Hematopoietic multipotent progenitor cell treated with erythropoietin and hydrocortisone succinate and interleukin-3 and kit ligand, for 6 days (in vitro differentiated cells): ENCODE measurements at places on chromosomes 2 and 18.

GRCh38 chr2:214377286-214377624, 33.6 kb upstream of the VWC2L start:
- no peak for DNase-seq

- no peak for DNase-seq
These were observed 145.6 kb downstream of the NRP2 start for GRCh38 chr2:205827809-205828365.

- no peak for DNase-seq
These were observed 20.9 kb downstream of the BCL2 start for GRCh38 chr18:63298400-63299365.

- DNase-seq, result no peak
These were observed 17.8 kb downstream of the RFTN2 start for GRCh38 chr2:197657562-197657961.

DNA sequence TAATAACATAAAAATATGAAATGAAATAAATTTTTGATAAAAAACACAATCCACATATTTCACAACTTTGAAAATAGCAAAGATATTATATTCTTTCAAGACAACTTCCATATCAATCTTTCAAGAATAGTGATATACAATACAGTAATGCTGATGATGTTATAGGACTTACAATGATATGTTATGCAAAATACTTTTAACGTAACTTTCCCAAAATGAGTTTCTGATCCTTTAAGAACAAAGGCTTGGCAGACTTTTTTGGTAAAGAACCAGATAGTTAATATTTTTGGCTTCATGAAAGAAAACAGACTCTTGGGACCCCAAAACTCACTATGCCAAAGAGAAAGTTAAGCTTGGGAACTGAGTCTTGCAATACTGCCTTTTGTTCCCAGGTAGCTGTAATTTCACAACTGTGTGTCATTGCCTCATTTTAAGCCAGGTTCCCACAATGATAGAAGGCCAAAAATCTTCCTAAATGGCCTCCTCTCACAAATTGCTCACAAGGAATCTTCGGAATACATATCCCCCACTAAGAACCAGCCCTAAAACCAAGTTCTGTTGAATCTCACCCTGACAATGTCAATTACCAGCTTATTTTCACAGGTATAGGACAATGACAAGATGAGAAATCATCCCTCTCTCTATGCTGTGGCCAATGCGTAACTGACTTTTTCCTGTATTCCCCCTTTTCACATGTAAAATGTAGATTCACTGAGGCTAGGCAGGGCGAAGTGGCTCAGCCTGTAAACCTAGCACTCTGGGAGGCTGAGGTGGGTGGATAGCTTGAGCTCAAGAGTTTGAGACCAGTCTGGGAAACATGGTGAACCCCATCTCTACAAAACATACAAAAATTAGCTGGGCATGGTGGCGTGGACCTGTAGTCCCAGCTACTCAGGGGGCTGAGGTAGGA, 54.8 kb upstream of the STRN start:
- no peak for DNase-seq

- DNase-seq, result peak; percentile 61
These were observed 3.0 kb upstream of the IL1RN start for GRCh38 chr2:113124181-113124961.

GRCh38 chr2:233435436-233436190, 81.3 kb downstream of the DGKD start:
- DNase-seq, result no peak

- DNase-seq, result no peak
These were observed 214.0 kb downstream of the DLGAP1 start for GRCh38 chr18:4241090-4241617.

- no peak for DNase-seq
These were observed 20.7 kb downstream of the SLC14A2 start for GRCh38 chr18:45635893-45636509.

GRCh38 chr2:121137571-121137970, 147.4 kb downstream of the TFCP2L1 start:
- DNase-seq, result peak; percentile 38

GRCh38 chr2:37610638-37611289, 60.7 kb downstream of the CDC42EP3 start:
- no peak for DNase-seq

GRCh38 chr18:10330428-10330827, 124.0 kb upstream of the APCDD1 start:
- no peak for DNase-seq

DNA sequence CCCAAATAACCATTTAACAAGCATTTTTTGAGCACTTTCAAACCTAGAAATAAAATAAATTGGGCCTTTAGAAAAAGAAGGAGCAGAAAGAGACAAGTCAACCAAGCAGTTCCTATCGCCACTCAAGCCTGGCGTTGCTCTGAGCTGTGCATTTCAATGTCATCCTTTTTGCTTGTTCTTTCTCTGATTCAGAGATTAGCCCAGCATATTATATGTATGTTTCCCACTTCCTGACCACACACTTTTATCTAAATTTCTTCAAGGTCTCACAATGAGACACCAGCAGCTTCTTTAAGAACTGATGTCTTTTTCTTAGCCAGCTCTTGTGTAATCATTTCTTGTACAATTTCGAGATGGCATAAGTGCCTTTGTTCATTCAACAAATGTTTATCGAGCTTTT, 344.5 kb upstream of the ID2 start:
- DNase-seq, result peak; percentile 77

- no peak for DNase-seq
These were observed 674.0 kb downstream of the PLCL1 start for GRCh38 chr2:198478361-198478760.

DNA sequence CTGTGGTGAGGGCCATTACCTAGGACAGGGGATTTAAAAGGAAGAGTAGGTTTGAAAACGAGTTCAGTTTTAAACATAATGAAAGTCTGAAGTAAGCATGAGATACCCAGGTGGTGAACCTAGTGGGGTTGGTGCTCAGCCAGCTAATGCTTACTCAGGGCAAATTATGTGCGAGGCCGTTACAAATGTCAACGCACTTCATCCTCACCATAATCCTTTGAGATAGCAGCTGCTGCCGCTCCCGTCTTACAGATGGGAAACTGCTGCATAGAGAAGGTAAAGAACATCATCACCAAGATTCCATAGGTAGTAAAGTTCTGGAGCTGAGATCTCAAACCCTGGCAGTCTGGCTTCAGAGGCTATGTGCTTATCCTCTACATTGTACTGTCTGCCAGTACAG, 209.0 kb downstream of the DYM start:
- DNase-seq, result no peak

DNA sequence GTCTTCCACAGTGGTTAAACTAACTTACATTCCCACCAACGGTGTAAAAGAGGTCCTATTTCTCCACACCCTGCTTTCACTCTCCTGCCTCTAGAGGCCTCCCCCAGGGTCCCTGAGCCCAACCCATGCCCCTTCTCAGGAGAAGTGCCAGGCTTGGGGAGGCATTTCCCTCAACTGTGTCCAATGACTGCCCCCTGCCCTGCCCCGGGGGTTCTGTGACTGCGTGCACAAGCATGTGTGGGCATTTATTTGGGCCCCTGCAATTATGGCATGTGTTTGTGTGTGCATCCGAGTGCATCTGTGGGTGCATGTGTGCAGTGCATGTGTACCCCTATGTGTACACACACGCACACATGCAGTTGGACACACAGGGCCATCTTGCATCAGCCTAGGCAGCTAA, 57.3 kb downstream of the INHBB start:
- no peak for DNase-seq

GRCh38 chr2:98748292-98749065, 17.5 kb upstream of the MGAT4A start:
- no peak for DNase-seq

GRCh38 chr2:239926587-239927232, 98.4 kb downstream of the NDUFA10 start:
- DNase-seq, result no peak

GRCh38 chr2:136986605-136987221, 221.4 kb downstream of the THSD7B start:
- DNase-seq, result no peak

- no peak for DNase-seq
These were observed 56.2 kb upstream of the RMDN2 start for GRCh38 chr2:37868866-37869265.

DNA sequence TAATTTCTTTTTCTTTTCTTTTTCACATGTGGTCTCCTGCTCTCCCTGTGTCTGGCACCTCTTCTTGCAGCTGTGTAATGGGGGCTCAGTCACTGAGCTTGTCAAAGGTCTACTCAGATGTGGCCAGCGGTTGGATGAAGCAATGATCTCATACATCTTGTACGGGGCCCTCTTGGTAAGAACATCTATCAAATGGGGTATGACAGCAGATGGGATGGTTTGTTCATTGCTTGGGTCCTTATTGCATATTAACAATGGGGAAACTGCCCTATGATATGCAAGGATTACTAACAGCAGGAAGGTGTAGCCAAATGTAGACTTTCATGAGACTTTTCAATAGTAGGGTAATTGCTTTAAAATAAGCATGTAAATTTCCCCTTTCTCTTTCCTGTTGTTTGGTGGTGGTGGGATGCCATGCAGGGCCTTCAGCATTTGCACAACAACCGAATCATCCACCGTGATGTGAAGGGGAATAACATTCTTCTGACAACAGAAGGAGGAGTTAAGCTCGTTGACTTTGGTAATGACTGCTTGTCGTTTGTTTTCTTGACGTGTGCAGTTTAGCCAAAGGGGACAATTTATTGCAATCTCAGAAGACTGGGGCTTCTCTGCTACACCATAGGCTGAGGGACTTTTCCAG, 36.5 kb downstream of the MYO3B start:
- no peak for DNase-seq

DNA sequence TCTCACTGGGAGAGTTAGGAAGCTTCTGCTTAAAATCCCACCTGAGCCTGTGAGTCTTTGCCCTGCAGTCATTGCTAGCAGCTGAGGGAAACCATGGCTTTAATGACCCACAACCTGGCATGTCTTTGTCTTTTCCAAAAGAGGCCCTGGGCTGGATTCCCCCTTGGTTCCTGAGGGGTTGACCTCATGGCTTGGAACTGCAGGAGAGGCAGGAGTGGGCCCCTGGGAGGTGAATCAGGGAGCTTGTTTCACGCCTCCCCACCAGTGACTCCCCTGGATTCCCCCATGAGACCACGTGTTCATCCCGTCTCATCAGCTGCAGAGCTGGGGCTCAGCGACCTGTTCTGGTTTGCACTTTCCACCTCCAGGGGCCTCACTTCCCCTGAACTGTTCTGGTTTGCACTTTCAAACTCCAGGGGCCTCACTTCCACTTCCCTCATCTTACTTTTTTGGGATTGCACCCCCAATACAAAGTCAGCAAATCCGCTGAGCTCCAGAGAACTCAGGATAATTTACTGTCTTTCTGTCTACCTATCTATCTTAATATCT, 58.5 kb upstream of the TMEM18 start:
- no peak for DNase-seq

GRCh38 chr2:220002251-220002650, 374.8 kb downstream of the SLC4A3 start:
- no peak for DNase-seq

GRCh38 chr18:68713796-68714195, 1.1 kb downstream of the TMX3 start:
- no peak for DNase-seq

DNA sequence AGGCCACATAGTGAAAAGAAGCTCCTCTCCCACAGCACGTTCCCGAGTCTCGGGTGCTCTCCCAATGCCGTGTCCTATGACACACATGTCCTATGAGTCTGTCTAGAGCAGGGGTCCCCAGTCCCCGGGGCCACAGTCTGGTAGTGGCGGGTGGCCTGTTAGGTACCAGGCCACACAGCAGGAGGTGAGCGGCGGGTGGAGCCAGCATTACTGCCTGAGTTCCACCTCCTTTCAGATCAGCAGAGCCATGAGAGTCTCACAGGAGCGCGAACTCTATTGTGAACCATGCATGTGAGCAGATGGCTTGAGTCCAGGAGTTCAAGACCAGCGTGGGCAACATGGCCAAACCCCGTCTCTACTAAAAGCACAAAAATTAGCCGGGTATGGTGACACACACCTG, 112.6 kb downstream of the ZBTB7C start:
- DNase-seq, result no peak

DNA sequence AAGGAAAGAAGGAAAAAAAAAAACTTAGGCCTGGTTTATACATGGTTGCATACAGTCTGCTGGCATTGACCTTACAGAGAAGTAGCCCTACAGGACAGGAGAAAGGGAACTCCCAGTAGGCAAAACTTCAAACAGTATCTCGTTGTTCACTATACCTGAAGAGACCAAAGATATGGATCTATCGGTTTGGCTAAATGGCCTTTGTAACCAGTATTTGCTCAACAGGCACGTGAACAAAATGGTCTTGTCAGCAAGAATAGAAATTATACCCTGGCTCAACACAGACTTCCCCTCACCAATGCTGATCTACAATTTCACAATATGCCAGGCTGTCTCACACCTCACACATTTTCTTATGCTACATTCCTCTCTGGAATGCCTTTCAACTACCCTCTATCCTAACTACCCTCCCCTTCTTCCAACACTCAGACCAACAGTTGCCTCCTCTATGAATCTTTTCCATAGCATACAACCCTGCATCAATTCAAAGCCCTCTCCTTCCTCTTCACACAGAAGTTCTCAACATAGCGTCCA, 13.7 kb downstream of the HYCC2 start:
- no peak for DNase-seq

GRCh38 chr2:20317197-20317596, 33.4 kb downstream of the PUM2 start:
- DNase-seq, result peak; percentile 69

DNA sequence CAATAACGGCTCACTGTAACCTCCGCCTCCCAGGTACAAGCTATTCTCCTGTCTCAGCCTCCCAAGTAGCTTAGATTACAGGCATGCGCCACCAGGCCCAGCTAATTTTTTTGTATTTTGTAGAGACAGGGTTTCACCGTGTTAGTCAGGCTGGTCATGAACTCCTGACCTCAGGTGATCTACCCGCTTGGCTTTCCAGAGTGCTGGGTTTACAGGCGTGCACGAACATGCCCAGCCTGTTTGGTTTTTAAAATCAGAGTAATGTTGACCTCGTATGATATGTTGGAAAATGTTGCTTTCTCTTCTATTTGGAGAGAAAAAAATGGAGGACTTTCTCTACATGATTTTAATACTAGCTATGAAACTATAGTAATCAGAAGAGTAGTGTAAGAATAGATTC, 386.2 kb downstream of the PTH2R start:
- DNase-seq, result no peak

GRCh38 chr2:129004485-129004884, 685.8 kb upstream of the HS6ST1 start:
- DNase-seq, result no peak

DNA sequence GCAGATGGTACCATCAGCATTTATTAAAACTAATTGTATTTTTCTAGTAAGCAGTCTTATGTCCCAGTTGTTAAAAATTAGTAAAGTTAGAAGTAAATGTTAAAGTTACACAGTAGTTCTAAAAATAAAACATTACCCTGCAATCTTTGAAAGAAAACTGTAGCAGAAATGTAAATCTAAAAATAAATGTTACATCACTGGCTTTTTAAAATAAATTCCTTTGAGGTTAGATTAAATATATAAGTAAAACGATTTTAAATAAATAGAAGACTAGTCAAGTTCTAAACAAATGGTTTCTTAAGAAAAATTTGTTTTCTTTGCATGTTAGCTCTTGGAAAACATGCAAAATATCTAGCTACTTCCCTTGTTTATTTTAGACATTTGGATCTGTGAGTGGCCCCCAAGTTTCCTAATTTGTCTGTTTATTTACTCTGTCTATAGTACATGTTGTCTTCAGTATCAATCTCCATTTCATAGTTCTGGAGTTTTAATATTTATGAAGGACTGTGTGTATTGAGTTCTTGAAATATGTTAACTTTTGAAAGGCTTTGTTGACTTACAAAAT, 58.2 kb downstream of the GLS start:
- DNase-seq, result no peak

- DNase-seq, result peak; percentile 66
These were observed 11.0 kb downstream of the TTN start for GRCh38 chr2:178796079-178796677.
